CD8-positive, alpha-beta T cell (primary cell): ENCODE measurements at places on chromosomes 7 and 10.

DNA sequence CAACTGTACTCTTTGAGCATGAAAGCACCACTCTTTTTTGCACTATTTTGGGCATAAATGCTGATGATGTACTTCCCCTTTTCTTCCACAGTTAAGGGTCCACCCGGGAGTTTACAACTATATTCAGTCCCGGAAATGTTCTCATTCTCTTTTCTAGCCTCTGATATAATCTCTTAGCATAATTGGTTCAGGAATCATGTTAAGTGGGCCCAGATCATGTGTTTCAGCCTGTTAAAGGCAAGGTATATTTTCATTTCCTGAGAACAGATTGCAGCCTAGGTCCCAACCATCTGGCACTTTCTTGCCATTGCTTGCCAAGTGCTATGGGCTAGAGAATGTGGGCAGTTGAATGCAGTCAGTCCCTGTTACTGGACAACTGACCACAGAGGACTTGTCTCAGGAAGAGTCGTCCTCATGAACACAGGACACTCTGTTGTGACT, 111.4 kb upstream of the GLCCI1 start:
- DNase-seq = no peak

DNA sequence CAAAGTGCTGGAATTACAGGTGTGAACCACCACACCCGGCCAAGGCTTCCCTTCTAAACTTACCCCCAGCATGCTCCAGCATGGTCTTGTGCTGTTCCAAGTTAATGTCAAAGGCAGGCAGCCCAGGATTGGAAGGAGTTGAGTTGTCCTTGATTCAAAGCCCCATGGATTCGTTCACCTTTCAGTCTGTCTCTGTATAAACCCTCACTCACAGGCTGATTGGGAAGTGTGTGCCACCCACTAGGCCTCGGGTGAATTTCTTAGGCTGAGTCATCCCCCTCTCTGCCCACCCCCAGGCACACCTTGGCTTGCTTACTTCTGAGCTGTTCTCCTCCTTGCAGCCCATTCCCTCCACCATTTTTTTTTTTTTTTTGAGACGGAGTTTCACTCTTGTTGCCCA, 13.3 kb upstream of the PRDX3 start:
- DNase-seq = no peak

- DNase-seq = no peak
Observed at GRCh38 chr10:126930131-126930882, 25.1 kb downstream of the DOCK1 start.

GRCh38 chr10:130202984-130203621, 66.9 kb downstream of the GLRX3 start:
- DNase-seq = no peak

- no peak for DNase-seq
Observed at GRCh38 chr7:137652721-137653120, 194.1 kb downstream of the DGKI start.

DNA sequence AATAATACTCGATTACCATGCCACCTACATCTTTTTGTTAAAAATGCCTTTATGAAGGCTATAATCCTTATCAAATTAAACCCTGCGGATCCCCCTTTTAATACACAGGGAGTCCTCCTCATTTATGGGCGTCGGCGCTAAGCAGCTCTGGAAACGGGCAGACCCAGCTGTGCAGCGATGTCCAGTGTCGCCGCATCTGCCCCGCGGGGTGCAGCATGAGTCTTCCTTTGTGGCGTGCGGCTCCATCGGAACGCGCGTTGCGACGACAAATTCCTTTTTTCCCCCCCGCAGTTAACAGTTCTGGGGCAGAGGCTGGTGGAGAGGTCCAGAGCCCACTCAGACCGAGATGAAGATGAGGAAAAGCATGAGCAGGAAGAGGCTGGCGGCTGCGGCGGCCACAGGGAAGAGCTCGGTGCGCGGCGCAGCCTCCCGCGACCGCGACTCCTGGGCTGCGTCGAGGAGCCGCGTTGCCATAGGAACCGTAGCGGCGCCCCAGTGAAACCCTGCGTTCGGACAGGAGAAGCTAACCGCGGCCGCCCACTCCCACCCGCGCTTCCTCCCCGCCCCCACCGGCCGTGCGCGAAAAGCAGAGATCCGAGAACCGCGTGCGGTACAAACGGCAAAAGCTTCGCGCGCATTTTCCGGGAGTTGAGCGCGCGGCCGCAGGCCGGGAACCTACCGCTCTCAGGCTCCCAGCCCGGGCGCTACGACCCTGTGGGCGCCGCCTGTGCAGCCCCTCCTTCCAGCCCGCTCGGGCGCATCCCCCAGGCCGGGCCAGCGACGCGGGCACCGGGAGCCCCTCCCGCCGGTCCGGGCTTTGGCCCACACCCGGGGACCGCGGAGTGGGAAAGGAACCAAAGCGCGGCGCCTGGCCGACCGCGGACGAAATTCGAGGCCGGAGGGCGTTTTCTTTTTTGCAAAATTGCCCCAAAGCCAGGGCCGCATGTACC, 130.6 kb downstream of the SPAG6 start:
- no peak for DNase-seq

GRCh38 chr10:90966146-90966545, 45.3 kb upstream of the ANKRD1 start:
- DNase-seq = no peak

DNA sequence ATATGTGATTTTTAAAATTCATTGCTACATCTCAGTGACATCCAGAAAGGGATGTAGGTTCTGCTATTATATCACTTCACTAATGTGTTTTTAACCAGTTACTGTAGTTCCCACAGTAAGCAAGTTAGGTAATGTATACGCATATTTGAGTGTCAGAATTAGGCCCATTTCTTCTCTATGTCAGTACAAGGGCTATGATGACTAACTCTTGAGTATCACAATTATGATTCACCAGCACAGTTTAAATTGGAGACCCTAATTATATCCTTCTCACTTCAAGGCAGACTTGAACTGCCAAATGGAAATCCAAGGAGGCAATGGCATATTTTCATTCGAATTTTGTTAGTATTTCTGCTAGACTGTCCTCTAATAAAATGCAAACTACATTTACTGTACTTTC, 23.6 kb downstream of the BZW2 start:
- no peak for DNase-seq

DNA sequence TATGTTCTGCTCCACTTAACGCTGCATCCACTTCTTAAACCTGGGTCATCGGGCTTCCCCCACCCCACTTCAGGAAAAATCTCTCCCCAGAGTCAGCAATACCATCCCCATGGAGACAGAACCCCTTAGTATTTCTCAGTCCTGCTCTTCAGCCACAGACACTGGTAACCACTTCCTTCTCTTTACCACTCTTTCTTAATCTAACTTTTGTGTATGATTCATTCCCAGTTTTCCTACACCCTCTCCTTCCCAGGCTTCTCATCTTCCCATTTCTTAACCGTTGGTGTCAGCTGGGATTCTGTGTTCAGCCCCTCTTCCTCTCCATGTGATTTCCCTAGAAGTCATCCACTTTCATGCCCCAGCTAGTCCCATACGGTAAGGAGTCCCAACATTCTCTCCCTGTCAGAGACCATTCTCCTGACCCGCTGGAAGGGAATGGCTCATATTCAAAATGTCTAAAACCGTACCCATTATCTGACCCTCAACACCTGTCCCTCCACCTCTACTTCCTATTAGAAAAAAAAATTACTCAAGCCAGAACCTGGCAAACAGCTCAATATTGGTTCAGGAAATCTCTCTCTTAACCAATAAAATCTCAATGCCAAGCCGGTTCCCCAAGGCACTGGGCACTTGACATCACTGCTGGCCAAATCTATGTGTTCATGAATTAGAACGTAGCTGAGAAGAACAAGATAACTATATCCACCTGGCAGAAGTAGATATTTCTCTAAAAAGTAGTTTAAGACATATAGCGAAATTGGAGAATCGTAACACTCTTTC, 89.4 kb downstream of the DGKI start:
- DNase-seq = no peak

DNA sequence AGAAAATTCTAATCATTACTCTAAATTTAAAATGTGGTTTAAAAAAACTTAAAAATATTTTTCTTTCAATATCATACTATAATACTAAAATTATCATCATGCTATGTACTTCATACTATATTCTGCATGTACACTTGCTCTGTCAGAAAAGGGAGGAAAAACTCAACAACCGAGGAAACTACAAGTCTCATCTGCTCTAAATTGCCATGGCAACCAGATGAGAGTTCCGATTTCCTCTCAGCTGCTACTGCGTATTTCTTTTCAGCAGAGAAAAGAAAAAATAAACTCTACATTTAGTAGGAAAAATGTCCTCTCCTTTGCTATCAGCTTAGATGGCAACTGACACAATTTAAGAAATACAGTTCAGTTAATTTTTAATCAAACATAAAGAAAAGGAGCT, 178.9 kb downstream of the SRPK2 start:
- DNase-seq = no peak

GRCh38 chr10:35035606-35036005, 54.5 kb downstream of the CUL2 start:
- no peak for DNase-seq
